ENCODE measurements at places on chromosomes 11 and 22. TPM values are rescaled to one million over a fixed set of nuclear protein-coding genes. Genes with fewer than 3 reads are reported as not detected.

- peak overlapping the region; percentile 84 for H3K27ac ChIP-seq
- no peaks in the 10 kb centered on the region for H3K27me3 ChIP-seq
- H3K4me3 ChIP-seq, result peak overlapping the region; percentile 17
- peaks cover 5% of the 10 kb centered on the region for H3K4me1 ChIP-seq
- DNase-seq, result peak; percentile 28
- H3K36me3 ChIP-seq, result no peaks in the 10 kb centered on the region
Observed at GRCh38 chr11:83681031-83681781, 395.0 kb upstream of the CCDC90B start.

DNA sequence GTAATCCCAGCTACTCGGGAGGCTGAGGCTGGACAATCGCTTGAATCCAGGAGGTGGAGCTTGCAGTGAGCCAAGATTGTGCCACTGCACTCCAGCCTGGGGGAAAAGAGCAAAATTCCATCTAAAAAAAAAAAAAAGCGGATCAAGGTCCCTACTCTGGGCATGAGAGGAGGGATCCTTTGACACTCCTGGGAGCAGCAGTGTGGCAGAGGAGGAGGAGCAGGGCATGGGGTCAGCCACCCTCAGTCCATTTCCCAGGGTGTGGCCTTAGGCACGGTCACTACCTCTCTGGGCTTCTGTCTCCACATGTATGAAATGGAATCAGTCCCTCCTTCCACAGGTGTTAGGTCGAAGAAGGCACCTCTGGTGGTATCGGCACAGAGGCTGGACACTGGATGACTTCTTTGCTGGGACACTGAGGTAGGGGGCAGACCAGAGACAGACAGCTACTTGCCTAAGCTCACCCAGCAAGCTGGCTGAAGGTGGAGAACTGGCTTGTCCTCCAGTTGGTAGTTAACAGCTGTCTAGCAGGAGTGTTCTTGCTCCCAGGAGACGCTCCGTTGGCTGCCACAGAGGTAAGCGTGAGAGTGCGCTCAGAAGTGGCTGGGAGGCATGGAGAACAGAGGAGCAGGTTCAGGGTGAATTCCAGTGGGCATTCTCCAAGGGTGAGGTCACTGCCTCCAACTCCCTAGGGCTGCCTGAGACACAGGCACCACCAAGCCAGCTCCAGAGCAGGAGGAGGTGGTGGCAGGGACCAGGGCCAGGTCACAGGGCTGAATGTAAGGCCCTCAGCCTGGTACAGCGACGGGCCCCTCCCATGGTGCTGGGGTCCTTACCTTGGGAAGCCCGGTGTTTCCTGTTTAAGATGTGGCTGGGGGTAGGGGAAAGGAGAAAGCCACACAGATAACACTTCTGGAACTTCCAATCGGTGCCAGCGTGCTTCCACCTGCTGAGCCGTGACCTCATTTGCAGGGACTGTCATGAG, 19.5 kb downstream of the TXN2 start:
- H3K4me1 ChIP-seq, result peaks cover 78% of the 10 kb centered on the region
- H3K27ac ChIP-seq, result peak overlapping the region; percentile 91
- H3K36me3 ChIP-seq, result no peaks in the 10 kb centered on the region
- H3K27me3 ChIP-seq, result no peaks in the 10 kb centered on the region

DNA sequence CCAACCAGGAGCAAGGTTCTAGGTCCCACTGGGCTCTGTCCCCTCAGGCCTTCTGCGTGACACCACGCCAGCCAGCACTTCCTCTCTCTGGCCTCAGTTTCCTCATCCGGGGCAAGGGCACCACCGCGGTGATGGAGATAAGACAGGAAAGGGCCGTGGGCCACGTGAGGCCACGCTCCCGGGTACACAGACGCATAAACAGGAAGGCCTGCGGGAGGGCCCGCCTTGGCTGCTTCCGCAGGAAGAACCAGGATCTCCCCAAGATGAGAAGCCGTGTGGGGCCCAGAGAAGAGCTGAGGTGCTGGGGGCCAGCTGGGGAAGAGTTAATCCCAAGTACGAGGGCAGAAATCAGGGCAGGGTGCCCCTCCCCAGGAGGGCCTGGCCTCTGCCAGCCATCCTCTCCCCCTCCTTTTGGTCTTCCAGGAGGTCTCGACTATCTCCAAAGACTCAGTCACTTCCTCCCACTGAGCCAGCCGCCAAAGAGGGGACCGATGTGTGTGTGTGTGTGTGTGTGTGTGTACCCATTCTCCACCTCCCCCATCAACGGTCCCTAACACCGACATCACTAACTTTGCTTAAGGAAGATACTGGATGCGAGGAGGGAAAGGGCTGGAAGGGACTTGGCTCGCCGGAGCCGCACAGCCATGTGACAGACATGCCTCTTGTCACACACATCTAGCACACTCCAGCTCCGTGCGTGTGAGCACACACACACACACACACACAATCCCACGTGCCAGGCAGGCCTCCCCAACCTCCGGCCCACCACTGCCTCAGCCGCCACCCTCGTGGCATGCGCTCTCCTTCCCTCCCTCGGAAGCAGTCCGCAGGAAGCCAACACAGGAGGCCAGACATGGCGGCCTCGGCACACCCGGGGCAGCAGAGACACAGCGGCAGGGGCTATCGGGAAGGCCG, 1.4 kb downstream of the MFNG start:
- DNase-seq, result peak; percentile 50
- H3K27ac ChIP-seq, result peak overlapping the region; percentile 73
- H3K4me3 ChIP-seq, result no peak overlapping the region
- no peaks in the 10 kb centered on the region for H3K36me3 ChIP-seq
- peaks cover 26% of the 10 kb centered on the region for H3K4me1 ChIP-seq
- no peaks in the 10 kb centered on the region for H3K27me3 ChIP-seq

Gene DBX1
- not detected for total RNA-seq

Gene SLC35E4
- 6.3 TPM for total RNA-seq

Gene OR51I1
- not detected for total RNA-seq

Gene MN1
- 2.5 TPM for total RNA-seq

Data from thyroid gland (tissue), 4 donors.